Pulmonary artery endothelial cell (primary cell): ENCODE measurements at places on chromosomes 12 and 14. TPM values are rescaled to one million over a fixed set of nuclear protein-coding genes. Genes with fewer than 3 reads are reported as not detected.

DNA sequence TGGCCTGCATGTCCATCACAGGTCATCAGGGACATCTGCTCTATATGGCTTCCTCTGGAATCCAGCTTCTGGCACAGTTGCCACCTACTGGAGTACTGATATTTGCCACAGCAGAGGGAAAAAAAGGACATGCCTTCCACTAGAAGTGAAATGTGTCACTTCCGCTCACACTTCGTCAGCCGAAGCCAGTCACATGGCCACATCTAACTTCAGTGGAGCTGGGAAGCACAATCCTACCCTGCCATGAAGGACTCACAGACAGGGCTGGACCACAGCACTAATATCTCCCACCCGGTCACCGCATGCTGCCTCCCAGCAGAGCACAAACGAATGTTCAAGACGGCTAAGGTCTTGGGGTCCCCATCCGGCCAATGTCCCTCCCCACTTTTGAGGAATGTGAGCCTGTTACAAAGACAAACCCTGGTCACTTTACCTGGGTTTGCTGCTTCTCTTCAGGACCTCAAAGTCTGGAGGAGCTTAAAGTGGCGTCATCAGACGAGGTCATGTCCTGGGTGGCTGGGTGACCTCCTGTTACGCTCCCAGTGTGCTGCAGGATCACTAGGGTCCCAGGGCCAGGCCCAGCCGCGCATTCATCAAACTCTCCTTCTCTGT, 98.6 kb downstream of the GCH1 start:
- no peak for DNase-seq

GRCh38 chr12:103503546-103504480, 8.0 kb upstream of the C12orf42 start:
- DNase-seq, result no peak

Gene TPPP2
- total RNA-seq, result not detected in 2 replicates

Gene ITPR2
- total RNA-seq, result 48.7 and 96.2 TPM in 2 replicates

Gene ESR2
- total RNA-seq, result 0.13 and 0.99 TPM in 2 replicates
